Endothelial cell (in vitro differentiated cells): ENCODE measurements at places on chromosomes 11 and 22.

GRCh38 chr11:59719556-59719955 is 5.9 kb upstream of the OR10V1 start:
- no peak for DNase-seq

DNA sequence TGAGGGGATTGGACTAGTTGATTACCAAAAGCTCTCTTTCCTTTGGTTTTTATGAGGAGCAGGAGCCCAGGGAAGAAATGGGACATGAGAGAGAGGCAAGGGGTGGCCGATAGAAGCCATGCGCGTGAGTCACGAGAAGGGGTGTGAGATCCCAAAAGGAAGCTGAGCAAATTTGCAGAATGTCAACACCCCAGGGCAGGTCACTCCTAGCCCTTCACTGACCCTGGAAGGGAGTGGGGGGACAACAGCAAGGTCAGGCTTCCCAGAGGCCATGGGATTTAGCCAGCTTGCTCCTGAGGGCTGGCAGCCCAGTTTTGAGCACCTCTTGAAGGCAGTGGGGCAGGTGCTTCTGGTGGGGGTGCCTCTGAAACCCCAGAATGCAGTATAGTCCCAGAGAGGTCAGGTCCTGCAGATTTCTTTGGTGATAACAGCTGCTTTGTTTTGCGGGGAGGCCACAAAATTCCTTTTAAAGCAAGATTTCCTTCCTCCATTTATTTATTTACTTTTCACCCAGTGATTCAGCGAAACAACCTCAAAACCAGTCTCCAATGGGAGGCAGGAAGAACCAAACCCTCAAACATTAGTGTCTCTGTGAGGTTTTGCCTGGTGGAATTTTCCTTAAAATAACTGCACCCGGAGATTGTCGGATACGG is 40.1 kb upstream of the TIMP3 start:
- DNase-seq = no peak

GRCh38 chr11:16863389-16863788 is 124.9 kb downstream of the C11orf58 start:
- DNase-seq = no peak

DNA sequence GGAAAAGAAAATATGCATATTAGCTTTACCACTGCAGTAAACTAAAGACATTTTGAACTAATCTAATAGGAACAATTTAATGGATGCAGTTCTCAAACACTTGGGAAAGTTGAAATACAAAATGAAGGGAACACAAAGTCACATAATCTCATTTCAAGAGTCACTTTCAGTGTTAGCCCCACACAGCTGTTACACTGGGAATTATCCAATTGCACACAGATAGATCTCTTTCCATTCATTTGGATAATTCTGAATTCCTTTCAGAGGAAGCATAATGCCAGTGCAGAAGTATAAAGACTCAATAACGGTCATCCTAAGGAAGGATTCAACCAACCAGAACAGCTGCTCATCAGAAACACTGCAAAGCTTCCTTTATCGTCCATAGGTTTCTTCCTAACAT is 173.3 kb downstream of the GRIA4 start:
- no peak for DNase-seq

DNA sequence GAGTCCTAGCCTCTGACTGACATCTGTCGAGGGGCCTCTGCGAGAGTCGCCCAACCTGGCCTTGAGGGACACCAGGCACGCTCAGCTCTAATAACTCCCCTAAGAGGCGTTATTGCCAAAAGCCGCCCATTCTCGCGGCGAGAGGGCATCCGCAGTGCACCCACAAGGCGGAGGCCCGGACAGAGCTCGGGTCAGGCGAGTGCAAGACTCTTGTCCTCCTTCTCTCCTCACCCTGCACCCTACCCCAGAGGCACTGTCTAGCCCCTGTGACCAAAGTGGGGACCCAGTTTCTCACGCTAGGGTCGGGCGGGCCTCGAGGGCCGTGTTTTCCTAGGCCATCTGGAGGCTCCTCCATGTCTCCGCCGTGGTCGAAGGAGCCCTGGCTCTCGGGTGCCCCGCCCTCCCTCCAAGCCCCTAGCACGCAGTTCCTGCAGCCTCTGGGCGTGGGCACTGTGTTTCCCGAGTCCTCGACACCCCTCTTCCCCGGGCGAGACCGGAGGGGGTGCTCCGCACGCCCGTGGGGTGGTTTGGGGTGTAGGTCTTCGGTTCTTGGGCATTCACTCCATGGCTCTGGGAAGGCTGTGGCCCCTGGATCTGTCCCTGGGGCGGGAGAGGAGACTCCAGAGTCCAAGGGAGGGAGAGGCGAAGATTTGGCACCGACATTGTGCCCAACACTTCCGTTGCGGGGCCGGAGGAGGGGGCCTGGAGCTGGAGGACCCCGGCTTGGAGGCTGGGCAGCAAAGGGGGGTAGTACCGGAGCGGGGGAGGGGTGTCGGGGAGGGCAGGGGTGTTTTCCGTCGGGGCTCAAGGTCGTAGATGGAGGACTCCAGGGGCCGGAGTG is 1.0 kb downstream of the CHRM4 start:
- no peak for DNase-seq

- DNase-seq = no peak
These were observed 24.2 kb downstream of the KREMEN1 start for GRCh38 chr22:29096736-29097669.

DNA sequence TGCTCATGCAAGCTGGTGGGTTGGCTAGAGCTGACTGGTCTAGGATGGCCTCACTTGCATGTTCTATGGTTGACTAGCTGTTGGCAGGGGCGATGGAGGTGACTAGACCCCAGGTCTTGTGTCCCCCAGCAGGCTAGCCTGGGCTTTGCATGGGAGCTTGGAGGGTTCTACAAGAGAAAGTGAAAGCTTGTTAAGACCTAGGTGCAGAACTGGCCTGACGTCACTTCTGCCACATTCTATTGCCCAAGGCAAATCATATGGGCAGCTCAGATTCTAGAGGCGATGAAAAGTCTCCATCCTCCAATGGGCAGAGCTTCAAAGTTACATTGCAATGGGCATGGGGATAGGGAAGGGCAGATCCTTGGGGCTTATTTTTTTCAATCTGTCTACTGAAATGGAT is 170.9 kb downstream of the MIAT start:
- DNase-seq = no peak

- no peak for DNase-seq
These were observed 4.1 kb downstream of the WNT7B start for GRCh38 chr22:45972889-45973253.

GRCh38 chr11:64799256-64799622 is 3.8 kb downstream of the MAP4K2 start:
- DNase-seq = no peak

GRCh38 chr22:44884968-44885805 is 124.6 kb downstream of the PHF21B start:
- no peak for DNase-seq

DNA sequence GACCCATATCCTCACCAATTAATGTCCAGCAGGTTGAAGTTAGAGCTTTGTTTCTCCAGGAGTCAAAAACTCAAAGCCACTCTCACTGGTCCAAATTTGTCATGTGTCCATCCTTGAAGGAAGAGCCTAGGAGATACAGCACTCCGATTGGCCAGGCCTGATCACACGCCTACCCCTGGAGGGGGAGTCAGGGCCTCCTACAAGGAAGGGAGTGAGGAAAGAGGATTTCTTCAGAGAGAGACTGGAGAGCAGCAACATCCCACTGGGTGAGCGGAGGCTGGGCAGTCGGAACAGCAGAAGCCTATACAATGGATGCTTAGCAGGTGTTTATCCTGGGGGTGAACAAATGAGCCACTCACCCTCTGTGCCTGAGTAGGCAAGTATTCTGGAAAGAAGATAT is 113.9 kb downstream of the TRIM29 start:
- DNase-seq = no peak

- DNase-seq = no peak
These were observed 65.2 kb upstream of the SESN3 start for GRCh38 chr11:95296165-95296564.

DNA sequence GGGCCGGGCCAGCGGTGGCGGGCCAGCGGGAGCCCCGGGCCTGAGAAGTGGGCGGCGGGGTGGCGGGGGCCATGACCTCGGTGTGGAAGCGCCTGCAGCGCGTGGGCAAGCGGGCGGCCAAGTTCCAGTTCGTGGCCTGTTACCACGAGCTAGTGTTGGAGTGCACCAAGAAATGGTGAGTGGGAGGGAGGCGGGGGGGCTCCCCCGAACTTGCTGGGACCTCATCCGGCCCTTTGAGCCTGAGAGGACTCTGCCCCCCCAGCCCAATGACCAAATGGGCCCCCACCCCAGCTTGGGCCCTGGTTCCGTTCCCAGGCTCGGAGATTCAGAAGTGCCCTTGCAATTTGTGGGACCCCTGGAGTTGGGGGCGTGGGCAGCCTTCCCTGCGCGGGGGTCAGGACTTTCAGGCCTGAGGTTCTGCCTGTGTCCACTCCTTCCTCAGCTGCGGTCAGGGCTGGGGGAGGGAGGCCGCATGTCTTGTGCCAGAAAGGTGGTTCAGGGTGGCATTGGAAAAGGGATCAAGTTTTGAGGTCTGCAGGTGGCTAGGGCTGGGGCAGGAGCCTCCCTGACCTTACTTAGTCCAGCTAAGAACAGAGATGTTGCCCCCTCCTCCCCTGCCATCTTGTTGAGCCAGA is 496 bp downstream of the EHBP1L1 start:
- no peak for DNase-seq

- no peak for DNase-seq
These were observed 40.5 kb downstream of the NCAM1 start for GRCh38 chr11:113001709-113002108.

DNA sequence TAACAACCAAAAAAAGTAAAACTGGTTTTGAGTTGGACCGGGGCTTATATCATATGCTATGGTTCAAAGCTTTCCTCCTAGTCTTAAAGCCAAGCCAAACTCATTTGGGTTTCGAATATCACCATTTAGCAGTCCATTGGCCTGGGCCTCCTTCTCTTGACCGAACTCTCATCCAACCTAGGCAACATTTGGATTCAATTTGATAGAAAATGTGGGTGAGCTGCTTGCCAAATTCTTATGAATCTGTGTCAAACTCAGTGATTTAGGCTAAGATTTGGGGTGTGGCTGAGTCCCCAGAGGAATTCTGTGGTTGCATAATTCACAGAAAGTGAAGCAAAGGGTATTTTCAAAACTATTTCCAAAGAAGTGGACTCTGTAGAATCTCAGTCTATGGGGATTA is 83.7 kb downstream of the BLID start:
- DNase-seq = no peak

DNA sequence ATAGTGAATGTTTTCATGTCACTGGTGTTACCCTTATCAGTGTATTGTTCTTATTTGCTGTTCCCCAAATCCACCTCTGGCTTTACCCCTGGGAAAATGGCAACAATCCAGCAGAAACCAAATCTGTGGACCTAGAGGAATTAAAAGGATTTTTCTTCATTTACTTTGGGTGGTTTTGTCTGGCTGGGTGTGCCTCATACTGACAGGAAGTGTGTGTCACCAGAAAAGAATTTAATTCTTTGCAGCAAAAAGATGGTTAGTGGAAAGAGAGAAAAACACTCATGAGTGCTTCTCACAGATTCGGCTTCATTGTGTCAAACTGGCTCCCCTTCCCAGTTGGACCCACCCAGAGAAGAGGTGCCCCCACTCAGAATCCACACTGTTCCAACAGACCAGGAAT is 38.9 kb downstream of the FZD4 start:
- DNase-seq = no peak

DNA sequence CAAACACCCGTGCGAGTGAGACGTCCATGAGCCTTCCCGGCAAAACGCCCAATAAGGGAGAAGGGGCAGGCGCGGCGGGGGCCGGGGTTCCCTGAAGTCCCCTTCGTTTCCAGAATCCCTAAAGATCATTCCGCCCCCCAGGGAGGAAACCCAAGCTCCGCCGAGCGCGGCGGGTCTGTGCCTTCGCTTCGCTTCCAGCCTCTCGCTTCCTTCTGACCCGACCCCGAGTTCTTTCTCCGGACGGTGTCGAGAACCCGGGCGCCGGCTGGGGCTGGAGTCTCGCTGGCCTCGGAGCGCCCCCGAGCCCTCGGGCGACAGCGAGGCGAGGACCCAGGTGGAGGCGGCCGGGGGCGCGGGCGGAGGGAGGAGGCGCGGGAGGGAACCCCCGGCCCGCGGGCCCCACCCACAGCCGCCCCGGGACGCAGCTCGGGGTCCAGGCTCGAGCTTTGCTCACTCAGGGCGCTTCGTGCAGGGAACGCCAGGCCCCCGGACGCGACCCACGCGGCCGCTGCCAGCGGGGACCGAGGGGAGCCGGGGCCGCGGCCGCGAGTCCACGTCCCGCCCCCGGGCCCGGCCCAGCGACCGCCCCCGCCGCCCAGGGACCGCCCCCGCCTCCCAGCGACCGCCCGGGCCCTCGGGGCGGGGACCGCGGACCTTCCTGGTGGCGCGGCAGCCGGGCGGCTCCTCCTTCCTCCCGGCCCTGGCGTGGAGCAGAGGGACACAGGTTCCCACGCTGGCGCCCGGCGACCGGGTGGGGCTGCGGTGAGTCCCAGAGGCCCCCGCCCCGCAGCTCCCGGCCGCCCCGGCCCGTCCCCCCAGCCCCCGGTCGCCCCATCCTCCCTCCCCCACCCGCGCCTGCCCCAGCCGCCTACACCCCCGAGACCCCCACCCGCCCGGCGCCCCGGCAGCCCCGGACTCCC is at the start of gene PGGHG:
PGGHG (plus strand) TSS at position 649 of the 920 bp plus-strand sequence. CDS start 691 bp downstream, outside the sequence.
- DNase-seq = peak; percentile 69

- DNase-seq = no peak
These were observed 540.3 kb upstream of the LUZP2 start for GRCh38 chr11:23956586-23956985.

DNA sequence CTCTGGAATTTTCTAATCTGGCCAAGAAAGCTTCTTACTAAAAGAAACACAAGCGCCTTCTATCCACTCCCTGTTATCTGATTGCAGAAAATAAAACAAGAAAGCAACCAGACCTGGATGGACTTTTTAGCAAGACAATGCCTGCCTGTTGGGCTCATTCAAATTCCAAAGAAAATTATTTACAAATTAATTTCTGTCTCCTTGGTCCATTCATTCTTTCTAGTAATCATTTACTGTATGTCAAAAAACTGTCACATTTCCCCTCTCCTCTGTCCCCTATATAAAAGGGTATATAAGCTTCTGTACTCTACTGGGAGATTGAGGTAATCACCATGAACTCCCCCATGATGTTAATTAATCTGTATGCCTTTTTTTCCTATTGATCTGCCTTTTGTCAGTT is 279.9 kb downstream of the DLG2 start:
- no peak for DNase-seq

- DNase-seq = peak; percentile 59
These were observed 7.3 kb downstream of the USP47 start for GRCh38 chr11:11848891-11849746.

DNA sequence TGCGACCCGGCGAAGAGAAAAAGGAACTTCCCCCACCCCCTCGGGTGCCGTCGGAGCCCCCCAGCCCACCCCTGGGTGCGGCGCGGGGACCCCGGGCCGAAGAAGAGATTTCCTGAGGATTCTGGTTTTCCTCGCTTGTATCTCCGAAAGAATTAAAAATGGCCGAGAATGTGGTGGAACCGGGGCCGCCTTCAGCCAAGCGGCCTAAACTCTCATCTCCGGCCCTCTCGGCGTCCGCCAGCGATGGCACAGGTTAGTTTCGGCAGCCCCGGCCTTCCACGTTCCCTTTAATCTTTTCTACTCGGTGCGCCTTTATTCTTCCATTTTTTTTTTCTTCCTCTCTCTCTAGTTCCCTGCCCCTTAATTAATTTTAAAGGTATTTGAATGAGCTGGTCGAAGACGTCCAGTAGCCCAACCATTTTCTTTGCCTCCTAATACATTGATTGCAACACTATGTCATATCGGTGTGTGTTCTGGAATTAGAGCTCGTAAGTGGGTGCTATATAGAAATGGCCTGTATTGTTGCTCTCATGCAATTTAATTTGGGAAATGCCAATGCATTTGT is 537 bp downstream of the EP300 start:
- DNase-seq = no peak

- no peak for DNase-seq
These were observed 1430.5 kb downstream of the TBC1D22A start for GRCh38 chr22:48192920-48193319.

GRCh38 chr11:61850687-61851086 is 22.6 kb downstream of the FADS2 start:
- DNase-seq = no peak
